Endothelial cell of umbilical vein (primary cell): ENCODE measurements at places on chromosomes 16 and 17. TPM values are rescaled to one million over a fixed set of nuclear protein-coding genes. Genes with fewer than 3 reads are reported as not detected.

DNA sequence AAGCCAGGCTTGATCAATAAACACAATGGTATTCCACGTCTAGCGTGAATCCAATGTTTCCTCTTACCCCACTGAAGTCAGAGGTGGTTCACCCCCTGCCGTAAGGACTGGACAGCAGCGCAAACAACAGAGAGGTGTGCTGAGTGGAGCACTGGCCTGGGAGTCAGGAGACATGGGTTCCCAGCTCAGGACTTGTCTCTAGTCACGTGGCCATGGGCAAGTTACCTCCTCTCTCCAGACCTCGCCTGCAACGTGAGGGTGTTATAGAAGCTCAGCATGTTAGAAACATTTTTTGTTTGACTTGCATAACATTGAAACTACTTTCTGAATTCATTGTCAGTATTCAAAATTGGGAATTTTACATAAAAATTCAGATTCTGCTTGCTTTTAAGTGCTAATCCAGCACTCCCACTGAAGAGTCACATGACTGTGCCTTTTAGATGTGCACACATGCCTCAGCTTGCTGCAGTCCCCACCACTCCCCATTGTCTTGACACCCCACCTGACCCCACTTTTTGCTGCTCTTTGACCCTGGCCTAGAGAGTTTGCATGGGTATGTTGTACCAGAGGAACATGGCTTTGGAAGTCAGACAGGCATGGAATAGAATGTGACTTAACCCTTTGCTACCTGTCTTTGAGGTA is 8.8 kb upstream of the CPNE2 start:
- H3K27ac ChIP-seq = no peak overlapping the region
- no peak overlapping the region for H3K4me3 ChIP-seq
- no peak for DNase-seq
- H3K27me3 ChIP-seq = no peaks in the 10 kb centered on the region
- no peaks in the 10 kb centered on the region for H3K4me1 ChIP-seq

ADAD2 gene
- total RNA-seq = not detected in 2 replicates

DNA sequence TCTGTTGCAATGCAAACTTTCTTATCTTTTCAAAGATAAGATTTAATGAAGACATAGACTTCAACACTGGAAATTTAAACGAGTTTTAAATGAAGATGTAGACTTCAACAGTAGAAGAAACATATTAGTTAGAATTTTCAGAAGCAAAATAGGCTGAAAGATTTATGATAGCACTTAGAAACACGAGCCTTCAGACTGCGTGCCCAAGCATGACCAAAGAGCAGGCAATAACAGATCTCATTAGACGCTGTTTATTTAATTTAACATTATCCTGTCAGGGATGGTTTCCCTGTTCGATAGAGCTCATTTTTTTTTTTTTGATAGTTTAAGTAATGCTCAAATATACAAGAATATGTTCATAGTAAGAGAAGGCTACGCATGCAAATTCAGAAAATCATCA is 604.7 kb upstream of the SOX9 start:
- H3K27ac ChIP-seq = no peak overlapping the region
- no peak overlapping the region for H3K4me3 ChIP-seq
- no peaks in the 10 kb centered on the region for H3K36me3 ChIP-seq
- no peaks in the 10 kb centered on the region for H3K27me3 ChIP-seq

- no peak overlapping the region for H3K4me3 ChIP-seq
- no peaks in the 10 kb centered on the region for H3K27me3 ChIP-seq
- peaks cover 9% of the 10 kb centered on the region for H3K36me3 ChIP-seq
- no peaks in the 10 kb centered on the region for H3K4me1 ChIP-seq
- no peak overlapping the region for H3K27ac ChIP-seq
These were observed 43.4 kb downstream of the METTL16 start for GRCh38 chr17:2468270-2468669.

GRCh38 chr17:7208754-7209460 is 10.7 kb downstream of the DLG4 start:
- H3K36me3 ChIP-seq = no peaks in the 10 kb centered on the region
- peaks cover 11% of the 10 kb centered on the region for H3K4me1 ChIP-seq
- no peak for DNase-seq
- no peak overlapping the region for H3K4me3 ChIP-seq

DNA sequence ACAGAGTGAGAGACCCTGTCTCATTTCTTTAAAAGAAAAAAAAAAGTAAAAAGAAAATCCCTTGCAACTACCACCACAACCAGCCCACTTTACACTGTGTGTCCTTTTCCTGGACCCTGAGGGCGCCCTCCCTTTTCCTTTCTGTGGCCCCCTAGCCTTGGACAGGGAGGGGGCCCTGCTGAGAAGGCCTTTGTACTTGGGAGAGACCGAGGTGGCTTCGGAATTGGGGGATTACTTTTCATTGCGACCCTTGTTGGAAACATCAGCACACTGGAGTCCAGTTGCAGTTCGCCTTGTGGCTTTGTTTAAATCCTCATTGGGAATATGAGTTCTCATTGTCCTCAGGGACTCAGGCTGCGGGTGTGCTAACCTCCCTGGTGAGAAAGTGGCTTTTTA is 9.4 kb upstream of the DNASE1 start:
- no peaks in the 10 kb centered on the region for H3K27me3 ChIP-seq
- H3K27ac ChIP-seq = no peak overlapping the region
- no peak overlapping the region for H3K4me3 ChIP-seq

GRCh38 chr17:74353446-74354060 is 8.1 kb downstream of the BTBD17 start:
- no peak overlapping the region for H3K4me3 ChIP-seq
- no peak for DNase-seq
- H3K27ac ChIP-seq = no peak overlapping the region
- no peaks in the 10 kb centered on the region for H3K4me1 ChIP-seq
- no peaks in the 10 kb centered on the region for H3K36me3 ChIP-seq

PITPNC1 gene
- total RNA-seq = 9.6 and 10.5 TPM in 2 replicates

INCA1 gene
- total RNA-seq = 0.71 and 1.0 TPM in 2 replicates

TBC1D3I gene
- 0.60 and 1.3 TPM in 2 replicates for total RNA-seq

KRT9 gene
- total RNA-seq = not detected in 2 replicates

EMP2 gene
- 18.3 and 25.5 TPM in 2 replicates for total RNA-seq

SLC6A2 gene
- not detected in 2 replicates for total RNA-seq

DNA sequence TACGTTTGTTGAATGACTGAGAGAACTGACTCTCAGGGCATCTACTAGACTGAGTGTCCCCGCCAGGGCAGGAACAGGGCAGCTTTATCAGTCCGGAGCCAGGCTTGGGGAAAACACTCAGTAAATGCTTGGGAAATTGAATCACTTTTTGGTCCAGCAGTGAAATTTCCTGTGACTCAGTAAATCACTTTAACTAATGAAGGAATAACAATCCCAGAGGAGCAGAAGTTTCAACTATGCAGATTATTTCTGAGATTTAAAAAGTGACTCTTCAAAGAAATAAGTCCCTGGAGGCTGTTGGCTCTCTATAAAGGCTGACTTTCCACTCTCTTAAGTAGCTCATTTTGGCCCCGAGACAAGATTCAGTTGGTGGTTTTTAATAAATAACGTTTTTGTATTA is 101.8 kb downstream of the FOXL1 start:
- peaks cover 42% of the 10 kb centered on the region for H3K4me1 ChIP-seq
- DNase-seq = peak; percentile 96
- no peak overlapping the region for H3K4me3 ChIP-seq
- H3K27ac ChIP-seq = peak overlapping the region; percentile 99
- no peaks in the 10 kb centered on the region for H3K27me3 ChIP-seq

DCAF7 gene
- 89.6 and 100 TPM in 2 replicates for total RNA-seq

GRCh38 chr16:53626811-53627210 is 76.8 kb downstream of the RPGRIP1L start:
- peak overlapping the region; percentile 55 for H3K27ac ChIP-seq
- no peaks in the 10 kb centered on the region for H3K27me3 ChIP-seq
- H3K4me3 ChIP-seq = no peak overlapping the region
- DNase-seq = peak; percentile 67
- H3K4me1 ChIP-seq = peaks cover 15% of the 10 kb centered on the region

DNA sequence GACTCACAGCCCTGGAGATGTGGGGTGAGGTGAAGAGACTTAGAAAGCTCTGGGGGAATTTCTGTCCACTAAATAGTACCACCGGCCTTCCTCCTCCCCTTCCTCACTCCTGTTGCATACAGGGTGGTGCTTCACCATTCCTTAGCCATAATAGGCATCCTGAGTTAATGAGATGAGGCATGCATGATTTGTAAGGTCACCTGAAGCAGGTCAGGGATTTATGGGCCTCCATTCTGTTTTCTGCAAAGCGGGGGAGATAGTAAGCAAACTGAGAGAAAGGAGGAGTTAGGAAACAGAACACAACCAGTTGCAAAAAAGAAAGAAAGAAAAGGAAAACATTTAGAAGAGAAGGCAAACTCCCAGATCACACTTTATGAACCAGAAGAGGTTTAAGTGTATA is 9.3 kb upstream of the MYOCD start:
- no peaks in the 10 kb centered on the region for H3K27me3 ChIP-seq
- H3K4me1 ChIP-seq = no peaks in the 10 kb centered on the region
- H3K4me3 ChIP-seq = no peak overlapping the region

DNA sequence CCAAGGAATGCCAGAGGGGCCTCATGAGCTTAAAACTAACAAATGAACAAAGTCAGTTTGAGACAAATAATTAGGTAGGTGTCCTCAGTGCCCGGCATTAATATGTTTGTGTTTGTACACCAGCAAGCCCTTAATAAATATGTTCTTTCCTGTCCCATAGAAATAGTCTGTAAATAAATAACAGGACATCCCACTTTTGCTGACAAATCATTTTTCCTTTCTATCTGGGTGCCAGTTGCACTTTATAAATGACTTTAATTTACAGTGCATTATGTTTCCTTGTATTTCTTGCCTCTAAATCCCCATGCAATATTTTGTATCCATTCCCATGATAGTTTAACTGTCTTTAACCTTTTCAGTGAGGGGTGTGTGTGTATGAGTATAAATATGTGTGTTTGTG is 170.3 kb downstream of the CBLN1 start:
- H3K36me3 ChIP-seq = no peaks in the 10 kb centered on the region
- H3K27me3 ChIP-seq = no peaks in the 10 kb centered on the region
- no peak overlapping the region for H3K27ac ChIP-seq
- no peaks in the 10 kb centered on the region for H3K4me1 ChIP-seq

DNA sequence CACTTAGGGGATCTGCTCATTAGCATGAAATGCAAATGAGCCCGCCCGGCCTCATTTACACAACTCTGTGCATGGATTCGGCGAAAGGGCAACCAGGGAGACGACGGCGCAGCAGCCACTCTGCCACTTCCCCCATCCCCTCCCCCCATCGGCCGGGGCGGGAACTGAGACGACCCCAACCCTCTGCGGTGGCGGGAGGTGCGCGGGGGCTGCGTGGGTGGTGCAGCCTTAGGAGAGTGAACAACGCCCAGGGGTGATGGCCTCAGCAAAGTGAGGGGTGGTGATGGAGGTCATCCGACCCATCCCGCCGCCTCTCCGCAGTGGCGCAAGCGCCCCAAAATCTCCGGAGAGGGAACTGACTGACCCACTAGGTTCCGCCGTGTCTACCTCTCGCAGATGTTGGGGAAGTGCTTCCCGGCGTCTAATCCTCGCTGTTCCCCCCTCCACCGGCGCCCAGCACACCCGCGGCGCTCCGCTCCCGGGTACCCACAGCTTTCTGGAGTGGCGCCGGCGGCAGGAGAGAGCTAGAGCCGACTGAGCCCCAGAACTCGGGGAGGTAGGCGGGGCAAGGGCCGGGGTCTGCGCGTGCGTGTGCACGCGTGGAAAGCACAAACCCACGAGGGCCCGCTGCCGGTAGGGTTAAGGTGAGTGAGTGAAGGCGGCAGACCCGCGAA is 1.4 kb upstream of the CACNA1G start:
- H3K27me3 ChIP-seq = peaks cover 40% of the 10 kb centered on the region
- H3K4me1 ChIP-seq = peaks cover 7% of the 10 kb centered on the region
- no peak for DNase-seq
- no peaks in the 10 kb centered on the region for H3K36me3 ChIP-seq
- H3K4me3 ChIP-seq = no peak overlapping the region

SLC52A1 gene
- not detected in 2 replicates for total RNA-seq

DNA sequence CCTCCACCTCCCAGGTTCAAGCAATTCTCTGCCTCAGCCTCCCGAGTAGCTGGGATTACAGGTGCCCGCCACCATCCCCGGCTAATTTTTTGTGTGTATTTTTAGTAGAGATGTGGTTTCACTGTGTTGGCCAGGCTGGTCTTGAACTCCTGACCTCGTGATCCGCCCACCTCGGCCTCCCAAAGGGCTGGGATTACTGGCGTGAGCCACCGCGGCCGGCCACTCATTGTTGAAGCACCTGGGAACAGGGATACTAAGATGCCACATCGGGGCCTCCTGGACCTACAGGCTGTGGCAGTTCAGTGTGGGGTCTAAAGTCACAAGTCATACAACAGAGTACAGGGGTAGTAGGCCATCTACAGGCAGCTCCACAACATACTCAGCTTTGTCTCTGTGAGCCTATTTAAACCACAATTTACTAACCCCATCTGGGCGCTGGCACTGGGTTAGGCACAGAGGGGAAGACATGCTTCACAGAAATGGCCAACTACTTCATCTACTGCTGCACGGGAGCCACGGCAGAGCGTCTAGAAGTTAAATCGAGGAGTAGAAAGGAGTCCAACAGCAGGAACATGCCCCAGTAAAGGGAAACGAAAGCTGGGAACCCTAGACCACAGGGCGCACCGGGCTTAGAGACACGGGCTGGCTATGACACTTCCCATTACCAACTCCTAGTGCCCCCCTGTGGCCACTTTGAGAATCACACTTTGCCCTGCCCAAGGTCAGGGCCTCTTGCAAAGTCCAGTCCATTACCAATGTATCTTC is 4.3 kb downstream of the VAMP2 start:
- H3K27me3 ChIP-seq = no peaks in the 10 kb centered on the region
- H3K4me1 ChIP-seq = peaks cover 38% of the 10 kb centered on the region
- DNase-seq = peak; percentile 90
- no peak overlapping the region for H3K4me3 ChIP-seq
- H3K36me3 ChIP-seq = peaks cover 2% of the 10 kb centered on the region

GRCh38 chr16:27460213-27460612 is 58.2 kb downstream of the IL21R start:
- H3K4me3 ChIP-seq = no peak overlapping the region
- DNase-seq = no peak
- peaks cover 10% of the 10 kb centered on the region for H3K36me3 ChIP-seq
- no peak overlapping the region for H3K27ac ChIP-seq
- peaks cover 26% of the 10 kb centered on the region for H3K4me1 ChIP-seq

GRCh38 chr16:1823821-1824220 is 2.8 kb downstream of the HAGH start:
- DNase-seq = peak; percentile 58
- peaks cover 14% of the 10 kb centered on the region for H3K4me1 ChIP-seq
- H3K36me3 ChIP-seq = peaks cover 18% of the 10 kb centered on the region
- H3K27ac ChIP-seq = no peak overlapping the region

DNA sequence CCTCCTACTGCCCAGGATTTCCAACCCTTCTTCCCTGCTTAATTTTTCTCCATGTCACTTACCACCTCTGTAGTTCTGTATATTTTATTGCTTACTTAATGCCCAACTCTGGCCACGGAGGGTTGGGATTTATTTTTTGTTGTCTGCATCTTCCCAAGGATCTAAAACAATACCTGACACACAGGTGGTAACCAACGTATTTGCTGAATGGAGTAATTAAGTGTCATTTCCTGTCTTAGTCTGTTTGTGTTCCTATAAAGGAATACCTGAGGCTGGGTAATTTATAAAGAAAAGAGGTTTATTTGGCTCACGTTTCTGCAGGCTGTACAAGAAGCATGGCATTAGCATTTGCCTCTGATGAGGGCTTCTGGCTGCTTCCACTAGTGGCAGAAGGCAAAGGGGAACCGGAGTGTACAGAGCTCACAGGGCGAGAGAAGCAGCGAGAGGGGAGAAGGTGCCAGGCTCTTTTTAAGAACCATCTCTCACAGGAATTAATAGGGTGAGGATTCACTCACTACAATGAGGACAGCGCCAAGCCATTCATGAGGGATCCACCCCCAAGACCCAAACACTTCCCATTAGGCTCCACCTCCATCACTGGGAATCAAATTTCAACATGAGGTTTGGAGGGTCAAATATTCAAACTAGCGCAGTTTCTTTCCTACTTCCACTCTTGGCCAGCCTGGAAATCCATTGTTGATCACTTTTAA is 44.8 kb downstream of the ERN1 start:
- H3K4me1 ChIP-seq = peaks cover 29% of the 10 kb centered on the region
- no peaks in the 10 kb centered on the region for H3K27me3 ChIP-seq
- H3K36me3 ChIP-seq = no peaks in the 10 kb centered on the region
- H3K4me3 ChIP-seq = no peak overlapping the region
- DNase-seq = no peak
- no peak overlapping the region for H3K27ac ChIP-seq
